SK-N-DZ (cell line): ENCODE measurements at places on chromosomes 5 and 9.

- DNase-seq, result no peak
Observed at GRCh38 chr9:110095776-110096175, 112.2 kb downstream of the C9orf152 start.

DNA sequence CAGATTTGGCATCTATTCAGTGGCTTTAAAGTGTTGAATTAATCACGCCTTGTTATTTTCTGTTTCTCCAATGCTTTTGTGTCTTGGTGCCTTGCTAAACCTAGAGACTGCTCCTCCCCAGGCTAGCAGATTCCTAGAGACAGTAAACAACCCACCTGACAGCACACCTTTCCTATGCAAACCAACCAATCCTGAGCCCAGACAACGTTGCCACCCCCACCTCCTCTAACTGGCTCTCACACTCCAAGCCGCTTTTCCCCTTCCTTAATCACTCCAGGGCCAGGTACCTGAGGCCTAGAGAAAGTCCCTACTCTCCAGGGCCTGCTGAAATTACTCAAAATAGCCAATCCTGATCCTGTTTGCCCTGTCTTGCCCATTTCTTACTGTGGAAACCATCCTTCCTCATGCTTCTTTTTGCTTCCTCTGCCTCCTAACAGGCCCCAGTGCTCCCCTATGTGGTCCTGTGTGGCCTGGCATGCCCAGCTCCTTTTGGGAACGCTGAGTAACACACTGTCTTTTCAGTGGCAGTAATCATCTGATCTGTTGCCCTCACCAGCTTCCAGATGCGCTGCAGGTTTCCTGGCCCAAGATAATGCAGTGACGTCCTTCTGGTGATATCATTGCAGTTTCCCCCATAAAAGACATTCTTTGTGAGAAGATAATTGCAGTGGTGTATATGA is 53.4 kb downstream of the GAS1 start:
- no peak for DNase-seq

- no peak for DNase-seq
Observed at GRCh38 chr5:36647046-36647445, 40.6 kb downstream of the SLC1A3 start.

DNA sequence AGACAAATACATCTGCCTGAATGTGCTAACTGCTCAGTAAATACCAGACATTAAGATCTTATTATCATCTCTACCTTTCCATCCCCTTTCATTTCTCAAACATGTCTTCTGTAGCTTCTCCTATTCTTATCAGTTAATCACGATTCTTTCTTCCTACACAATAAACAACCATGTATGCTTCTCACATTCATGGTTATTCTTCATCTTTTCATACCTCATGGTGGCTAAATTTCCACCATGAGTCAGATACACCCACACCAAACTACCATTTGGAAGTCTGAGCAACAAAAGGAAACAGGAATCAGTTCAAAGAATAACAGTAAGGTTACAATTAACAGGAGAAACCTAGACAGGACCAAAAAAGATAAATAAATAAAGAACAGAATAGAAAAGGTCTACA is 7.7 kb downstream of the ZNF622 start:
- no peak for DNase-seq

GRCh38 chr5:174335682-174336364 is 290.3 kb downstream of the NSG2 start:
- DNase-seq, result no peak

GRCh38 chr9:25918761-25919160 is 240.5 kb upstream of the TUSC1 start:
- DNase-seq, result no peak

GRCh38 chr5:96839071-96839592 is 31.4 kb upstream of the ERAP1 start:
- no peak for DNase-seq

DNA sequence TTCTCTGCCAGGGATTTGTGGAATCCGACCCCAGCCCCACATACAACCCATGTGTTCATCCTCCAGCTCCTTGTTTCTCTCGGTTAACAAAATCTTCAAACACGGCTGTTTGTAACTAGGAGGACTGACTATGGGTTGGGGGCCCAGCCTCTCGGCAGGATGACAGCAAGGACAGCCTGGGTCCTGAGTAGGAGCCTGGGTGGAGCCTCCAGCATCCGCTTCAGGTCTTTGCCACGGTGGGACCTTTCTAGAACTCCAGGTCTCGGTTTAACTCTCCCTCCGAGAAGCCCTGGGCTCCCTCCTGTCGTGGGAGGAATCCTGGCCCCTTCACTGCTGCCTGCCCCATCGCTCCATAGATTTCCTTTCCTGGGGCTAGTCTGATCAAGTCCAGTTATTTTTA is 248.5 kb downstream of the PBX3 start:
- DNase-seq, result no peak

DNA sequence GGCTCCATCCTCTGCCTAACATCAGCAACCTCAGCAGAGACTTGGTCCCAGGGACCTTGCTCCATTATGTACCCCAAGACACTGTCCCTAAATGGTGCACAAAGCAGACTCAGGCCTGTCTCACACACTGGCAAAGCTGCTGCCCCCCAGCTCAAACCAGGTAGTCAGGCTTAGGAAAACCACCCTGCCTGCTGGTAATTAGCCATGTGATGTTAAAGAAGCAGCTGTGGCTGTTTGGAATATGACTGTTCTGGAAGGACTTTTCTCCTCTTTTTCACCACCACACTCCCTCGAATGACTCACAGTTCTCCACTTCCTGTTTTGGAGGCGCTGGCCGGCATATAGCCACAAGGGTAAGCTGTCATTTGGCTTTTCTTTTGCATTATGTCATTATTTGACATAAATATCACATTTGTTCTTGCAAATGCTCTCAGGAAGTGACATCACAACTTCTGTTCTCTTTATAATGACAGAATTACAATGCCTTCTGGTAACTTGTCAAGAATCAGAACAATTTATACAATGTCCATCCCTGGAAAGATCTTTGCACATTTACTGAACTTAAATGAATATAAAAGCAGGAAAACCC is 113.9 kb downstream of the SUSD1 start:
- DNase-seq, result no peak

GRCh38 chr5:88681211-88681803 is 201.7 kb downstream of the MEF2C start:
- no peak for DNase-seq

DNA sequence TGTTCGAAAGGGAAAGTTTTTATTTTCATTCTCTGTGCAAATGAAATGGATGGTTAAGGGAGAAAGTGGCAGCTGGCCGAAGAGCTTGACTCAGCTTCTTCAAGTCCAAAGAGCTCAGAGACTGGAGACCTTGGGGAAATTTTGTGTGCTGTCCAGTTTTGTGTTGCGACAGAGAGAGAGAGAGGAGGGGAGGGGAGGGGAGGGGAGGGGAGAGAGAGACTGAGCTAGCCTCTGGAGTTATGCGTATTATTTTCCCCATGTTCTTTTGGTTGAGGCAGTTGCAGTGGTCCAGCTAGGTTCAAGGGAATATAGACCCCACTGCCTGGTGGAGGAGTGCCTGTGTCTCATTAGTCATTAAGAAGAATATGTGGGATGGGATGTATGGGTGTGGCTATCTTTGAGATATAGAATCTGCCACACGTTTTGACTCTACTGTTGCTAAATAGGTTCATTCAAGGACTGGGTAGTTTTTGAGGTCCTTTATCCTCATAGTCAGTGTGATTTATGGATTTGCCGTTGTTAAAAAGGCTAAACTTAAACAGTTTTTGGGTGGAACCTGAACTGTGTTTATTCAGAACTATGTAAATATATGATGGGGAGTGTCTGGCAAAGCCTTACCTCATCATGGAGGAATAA is 69.7 kb downstream of the ARHGAP26 start:
- DNase-seq, result no peak

GRCh38 chr5:58940446-58940845 is 357.6 kb downstream of the RAB3C start:
- no peak for DNase-seq

- DNase-seq, result no peak
Observed at GRCh38 chr9:81537964-81538363, 151.4 kb downstream of the TLE1 start.

DNA sequence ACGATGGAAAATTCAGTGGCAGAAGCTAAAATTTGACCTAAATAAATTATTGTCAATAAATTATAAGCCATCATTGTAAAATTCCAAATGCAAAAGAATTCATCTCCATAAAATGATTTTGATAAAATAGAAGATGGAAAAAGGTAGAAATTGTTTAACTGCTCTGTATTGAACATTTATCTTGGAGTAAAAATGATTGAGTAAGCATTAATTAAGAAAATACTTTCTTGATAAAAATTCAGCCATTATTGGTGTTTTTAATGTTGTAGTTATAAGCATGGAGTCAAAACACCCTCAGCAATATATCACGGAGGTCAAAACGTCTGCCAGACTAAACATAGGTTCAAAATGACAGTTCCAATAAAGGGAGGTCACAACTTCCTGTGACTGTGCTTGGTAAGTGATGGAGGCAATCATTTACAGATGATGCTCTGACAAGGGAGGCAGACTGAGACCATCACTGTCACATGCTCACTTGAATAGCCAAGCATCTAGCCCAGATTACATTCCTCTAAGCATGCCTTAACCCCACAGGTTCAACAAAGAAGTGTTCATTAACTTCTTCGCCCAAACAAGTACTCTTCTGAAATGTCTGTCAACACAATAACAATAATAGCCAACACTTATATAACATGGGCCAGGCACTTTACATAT is 69.5 kb downstream of the SH3TC2 start:
- no peak for DNase-seq

DNA sequence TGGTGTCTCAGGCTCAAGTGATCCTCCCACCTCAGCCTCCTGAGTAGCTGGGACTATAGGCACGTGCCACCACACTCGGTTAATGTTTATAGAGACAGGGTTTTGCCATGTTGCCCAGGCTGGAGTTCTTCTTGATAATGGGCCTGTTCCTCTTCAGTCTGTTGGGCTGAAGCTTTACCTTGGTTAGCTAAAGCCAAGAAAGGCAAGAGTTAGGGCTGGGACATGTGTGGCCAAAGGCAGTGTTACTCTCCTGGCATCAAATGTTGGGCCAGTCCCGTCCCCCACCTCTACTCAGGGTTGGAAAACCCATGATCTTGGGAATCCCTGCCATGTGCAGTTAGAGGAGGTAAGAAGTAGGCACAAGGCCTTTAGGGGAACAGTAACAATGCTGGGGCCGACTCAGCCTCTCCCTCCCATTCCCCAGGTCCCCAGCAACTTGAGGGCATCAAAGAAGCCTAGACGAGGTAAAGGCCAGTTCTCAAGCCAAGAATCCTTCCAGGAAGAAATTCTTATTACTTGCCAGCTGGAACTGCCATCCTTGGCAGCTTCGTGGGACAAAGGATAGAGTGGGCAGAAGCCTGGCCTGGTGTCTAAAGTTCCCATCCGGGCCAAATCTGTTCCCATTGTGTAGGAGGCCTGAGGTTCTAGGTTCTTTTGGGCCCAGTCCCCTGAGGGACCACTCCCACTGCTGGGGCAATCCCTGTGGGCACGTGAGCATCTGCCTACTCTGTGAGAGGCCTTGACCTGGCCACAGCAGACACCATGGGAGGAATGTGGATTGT is 4.5 kb downstream of the EGR1 start:
- DNase-seq, result peak; percentile 17
